ENCODE measurements at places on chromosomes 11 and 22.

GRCh38 chr11:12128301-12128751, 17.9 kb downstream of the MICAL2 start:
- no peak for DNase-seq

DNA sequence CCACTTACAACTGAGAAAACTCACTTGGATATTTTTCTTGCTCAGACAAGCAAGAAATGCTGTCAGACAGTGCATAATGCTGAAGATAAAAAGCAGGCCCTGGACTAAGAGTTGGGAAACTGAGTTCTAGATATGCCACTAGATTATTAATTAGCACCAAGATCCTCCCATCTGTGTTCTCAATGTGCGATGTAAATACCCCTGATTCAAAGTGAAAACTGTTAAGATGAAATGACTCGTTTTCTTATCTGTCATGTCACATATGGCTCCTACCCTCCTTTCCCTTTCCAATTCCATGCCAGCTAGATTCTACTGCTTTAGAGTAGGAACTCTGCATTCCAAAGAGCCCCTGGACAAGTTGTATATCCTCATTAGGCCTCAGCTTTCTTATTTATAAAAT, 88.9 kb upstream of the CLNS1A start:
- no peak for DNase-seq

GRCh38 chr11:122803306-122803705, 35.0 kb upstream of the CRTAM start:
- DNase-seq = peak; percentile 87

GRCh38 chr22:39306456-39307361, 12.7 kb downstream of the RPL3 start:
- no peak for DNase-seq

DNA sequence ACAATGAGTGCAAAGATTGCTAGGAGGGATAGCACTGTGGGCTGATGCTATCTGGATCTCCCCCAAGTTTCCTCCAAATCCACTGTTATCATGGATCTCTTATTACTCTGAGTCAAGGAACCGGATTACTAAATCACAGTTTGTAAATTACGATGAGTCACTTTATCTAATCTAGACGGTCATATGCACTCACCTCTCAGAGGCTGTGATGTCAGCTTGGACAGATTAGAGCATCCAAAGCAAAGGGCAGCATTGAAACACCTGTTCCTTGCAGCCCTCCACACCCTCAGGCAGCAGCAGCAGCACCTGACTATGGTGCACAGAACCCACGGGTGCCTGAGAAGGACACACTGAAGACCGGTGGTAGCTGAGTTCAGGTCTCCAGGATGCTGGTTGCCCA, 14.0 kb upstream of the POU2AF1 start:
- DNase-seq = peak; percentile 36

GRCh38 chr11:82750643-82751139, 17.0 kb upstream of the FAM181B start:
- no peak for DNase-seq

DNA sequence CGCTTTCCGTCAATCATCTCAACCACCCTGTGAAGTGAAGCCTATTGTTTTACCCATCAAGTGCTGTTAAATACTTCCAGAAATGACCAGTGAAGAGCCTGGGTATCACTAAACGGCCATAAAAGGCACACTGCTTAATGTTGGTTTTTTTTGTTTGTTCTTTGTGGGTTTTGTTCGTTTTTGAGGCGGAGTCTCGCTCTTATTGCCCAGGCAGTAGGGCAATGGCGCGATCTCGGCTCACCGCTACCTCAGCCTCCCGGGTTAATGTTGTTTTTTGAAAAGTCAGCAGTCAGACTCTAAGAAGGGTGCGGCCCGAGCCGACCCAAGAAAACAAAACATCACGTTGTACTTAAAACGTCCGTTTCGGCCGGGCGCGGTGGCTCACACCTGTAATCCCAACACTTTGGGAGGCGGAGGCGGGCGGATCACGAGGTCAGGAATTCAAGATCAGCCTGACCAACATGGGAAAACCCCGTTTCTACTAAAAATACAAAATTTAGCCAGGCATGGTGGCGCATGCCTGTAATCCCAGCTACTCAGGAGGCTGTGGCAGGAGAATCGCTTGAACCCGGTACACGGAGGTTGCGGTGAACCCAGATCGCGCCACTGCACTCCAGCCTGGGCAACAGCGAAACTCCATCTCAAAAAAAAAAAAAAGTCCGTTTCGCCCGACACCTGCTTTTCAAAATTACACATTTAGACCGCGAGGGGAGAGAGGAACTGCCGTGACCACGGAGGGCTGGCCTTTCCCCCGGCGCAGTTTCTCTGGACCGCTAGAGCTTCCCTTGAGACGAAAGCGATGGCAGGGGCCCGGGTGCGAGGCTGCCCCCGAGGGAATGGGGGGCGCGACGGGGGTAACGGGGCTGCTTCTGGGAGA, 714 bp downstream of the CD59 start:
- DNase-seq = no peak
